Caki2 (cell line): ENCODE measurements at places on chromosomes 13 and 19. TPM values are rescaled to one million over a fixed set of nuclear protein-coding genes. Genes with fewer than 3 reads are reported as not detected.

LRRC25 gene
- not detected in 2 replicates for total RNA-seq

MISP gene
- total RNA-seq = 3.9 and 9.6 TPM in 2 replicates

PRODH2 gene
- total RNA-seq = 0.17 TPM in 1 of 2 replicates, not detected in the other

FFAR2 gene
- not detected in 2 replicates for total RNA-seq

U2AF2 gene
- 129 and 183 TPM in 2 replicates for total RNA-seq

CFAP97D2 gene
- not detected in 2 replicates for total RNA-seq

CEACAM21 gene
- total RNA-seq = not detected in 2 replicates

KLK3 gene
- not detected in 2 replicates for total RNA-seq

GPC5 gene
- not detected in 2 replicates for total RNA-seq

IL17D gene
- total RNA-seq = 0.07 and 0.12 TPM in 2 replicates

CEACAM4 gene
- not detected in 2 replicates for total RNA-seq

NUP62 gene
- 96.7 and 102 TPM in 2 replicates for total RNA-seq

HPN gene
- 0.84 TPM in 1 of 2 replicates, not detected in the other for total RNA-seq

HIF3A gene
- not detected in 2 replicates for total RNA-seq

PCDH17 gene
- not detected in 2 replicates for total RNA-seq

FAM216B gene
- total RNA-seq = not detected in 2 replicates

ASF1B gene
- 80.1 and 109 TPM in 2 replicates for total RNA-seq

QPCTL gene
- 31.2 and 35.6 TPM in 2 replicates for total RNA-seq

RPS5 gene
- total RNA-seq = 2,221 and 2,324 TPM in 2 replicates

SELENOV gene
- not detected in 2 replicates for total RNA-seq

TEX101 gene
- not detected in 2 replicates for total RNA-seq

ZNF28 gene
- 15.8 and 20.7 TPM in 2 replicates for total RNA-seq

APOC4 gene
- total RNA-seq = not detected in 2 replicates

WDFY2 gene
- 0.70 and 1.2 TPM in 2 replicates for total RNA-seq

ANGPTL4 gene
- 27.5 and 27.8 TPM in 2 replicates for total RNA-seq

LGALS14 gene
- total RNA-seq = not detected in 2 replicates

ERICH6B gene
- not detected in 2 replicates for total RNA-seq

PSG5 gene
- total RNA-seq = not detected in 2 replicates

NLRP8 gene
- total RNA-seq = not detected in 2 replicates

TMC4 gene
- not detected in 2 replicates for total RNA-seq

MAP4K1 gene
- 1.3 and 1.6 TPM in 2 replicates for total RNA-seq

PSG6 gene
- not detected in 2 replicates for total RNA-seq

APC2 gene
- total RNA-seq = not detected in 2 replicates

SYNGR4 gene
- total RNA-seq = 0.20 TPM in 1 of 2 replicates, not detected in the other

KIR3DL2 gene
- total RNA-seq = not detected in 2 replicates

ZNF507 gene
- total RNA-seq = 3.2 and 4.6 TPM in 2 replicates

TNPO2 gene
- total RNA-seq = 35.2 and 39.7 TPM in 2 replicates

TPTE2 gene
- total RNA-seq = not detected in 2 replicates

COX6B2 gene
- 0.10 TPM in 1 of 2 replicates, not detected in the other for total RNA-seq

HCST gene
- total RNA-seq = 0.88 TPM in 1 of 2 replicates, not detected in the other

LILRA1 gene
- total RNA-seq = not detected in 2 replicates

ELAVL3 gene
- total RNA-seq = not detected in 2 replicates

IL4I1 gene
- 8.9 and 9.5 TPM in 2 replicates for total RNA-seq

SLITRK6 gene
- total RNA-seq = not detected in 2 replicates

CEACAM20 gene
- total RNA-seq = not detected in 2 replicates

RAB20 gene
- total RNA-seq = 21.3 and 30.5 TPM in 2 replicates

CACNA1A gene
- total RNA-seq = not detected in 2 replicates

TPGS1 gene
- total RNA-seq = 27.3 and 47.1 TPM in 2 replicates

GPR183 gene
- total RNA-seq = not detected in 2 replicates

FPR3 gene
- not detected in 2 replicates for total RNA-seq

CD209 gene
- total RNA-seq = not detected in 2 replicates

NPAS1 gene
- 2.8 and 3.1 TPM in 2 replicates for total RNA-seq

CTXN1 gene
- 2.0 and 11.1 TPM in 2 replicates for total RNA-seq

CDX2 gene
- not detected in 2 replicates for total RNA-seq

C3 gene
- 4.0 and 6.5 TPM in 2 replicates for total RNA-seq

ONECUT3 gene
- not detected in 2 replicates for total RNA-seq
